Stimulated activated CD4-positive, alpha-beta T cell treated with anti-CD3 and anti-CD28 coated beads, Interleukin-4, amount 100 ng/mL, for 1 hour (primary cell): ENCODE measurements at places on chromosomes 1 and 21.

GRCh38 chr1:173332026-173332425 is 124.9 kb upstream of the TNFSF4 start:
- no peak for DNase-seq

DNA sequence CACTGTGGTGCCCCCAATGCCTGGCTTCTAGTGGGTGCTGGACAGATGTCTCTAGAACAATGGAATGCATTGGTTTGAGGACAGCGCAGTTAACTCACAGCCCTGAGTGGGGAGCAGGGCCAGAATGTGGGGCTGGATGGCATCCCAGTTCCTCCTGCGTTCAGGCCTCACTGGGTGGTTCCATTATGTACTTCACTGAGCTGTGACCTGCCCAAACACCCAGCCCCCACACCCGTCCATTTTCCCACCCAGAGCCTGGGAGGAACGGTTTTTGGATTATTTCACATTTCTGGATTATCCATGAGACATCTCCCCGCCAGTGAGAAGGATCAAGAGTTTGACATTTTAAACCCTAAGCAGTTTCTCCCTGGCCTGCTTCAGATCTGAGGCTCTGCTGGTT is 55.3 kb upstream of the WASF2 start:
- DNase-seq, result no peak

- DNase-seq, result no peak
Measured at GRCh38 chr1:232445361-232446106, 184.4 kb downstream of the SIPA1L2 start.

DNA sequence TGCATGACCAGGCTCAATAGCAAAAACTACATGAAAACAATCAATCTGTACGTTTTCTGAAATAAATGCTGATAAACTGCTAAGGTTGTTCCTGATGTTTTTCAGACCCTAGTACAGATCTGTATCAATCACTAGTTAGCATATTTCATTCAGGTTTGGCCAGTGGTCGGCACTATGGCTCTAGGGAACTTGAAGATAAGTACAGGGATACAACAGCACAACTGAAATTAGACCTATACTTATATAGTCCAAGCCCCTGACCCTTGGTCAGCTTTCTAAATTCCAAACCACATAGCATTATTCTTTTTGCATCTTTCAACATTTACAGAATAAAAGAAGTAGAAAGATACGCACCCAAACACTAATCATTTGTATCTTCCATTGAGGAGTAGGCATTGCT is 142.7 kb downstream of the PLPPR4 start:
- no peak for DNase-seq

DNA sequence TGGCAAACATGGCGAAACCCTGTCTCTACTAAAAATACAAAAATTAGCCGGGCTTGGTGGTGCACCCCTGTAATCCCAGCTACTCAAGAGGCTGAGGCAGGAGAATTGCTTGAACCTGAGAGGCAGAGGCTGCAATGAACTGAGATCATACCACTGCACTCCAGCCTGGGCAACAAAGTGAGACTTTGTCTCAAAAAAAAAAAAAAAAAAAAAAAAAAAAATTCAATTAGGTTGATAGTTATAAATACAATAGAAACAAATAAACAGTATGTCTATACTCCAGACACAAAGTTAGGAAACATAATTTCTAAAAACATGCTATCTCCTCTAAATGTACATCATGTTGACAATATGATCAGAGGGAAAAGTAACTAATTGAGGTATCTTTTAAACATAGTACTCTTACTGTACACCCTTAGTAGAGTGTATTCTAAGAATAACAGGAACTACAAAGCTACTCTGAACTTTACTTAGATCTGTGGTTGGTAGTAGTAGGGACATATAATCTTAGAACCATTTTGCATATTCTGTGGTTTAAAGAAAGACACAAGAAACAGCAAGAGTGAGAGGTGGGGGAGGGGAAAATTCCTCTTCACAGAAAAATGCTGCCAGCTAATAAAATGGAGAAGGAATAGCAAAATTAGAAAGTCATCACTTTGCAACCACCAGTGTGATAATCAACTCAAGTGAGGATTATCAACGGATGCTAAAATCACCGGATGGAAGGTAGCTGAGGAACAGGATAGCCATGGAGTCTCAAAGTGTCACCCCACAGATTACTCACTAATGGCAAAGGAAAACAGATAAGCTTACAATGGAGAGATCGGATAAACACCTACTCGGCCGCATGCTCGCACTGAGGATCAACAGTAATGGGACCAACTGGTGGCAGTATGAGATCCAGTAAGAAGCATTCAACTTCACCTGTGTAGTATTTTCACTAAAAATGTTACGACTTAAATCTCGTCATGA is 35.0 kb downstream of the MTOR start:
- no peak for DNase-seq

DNA sequence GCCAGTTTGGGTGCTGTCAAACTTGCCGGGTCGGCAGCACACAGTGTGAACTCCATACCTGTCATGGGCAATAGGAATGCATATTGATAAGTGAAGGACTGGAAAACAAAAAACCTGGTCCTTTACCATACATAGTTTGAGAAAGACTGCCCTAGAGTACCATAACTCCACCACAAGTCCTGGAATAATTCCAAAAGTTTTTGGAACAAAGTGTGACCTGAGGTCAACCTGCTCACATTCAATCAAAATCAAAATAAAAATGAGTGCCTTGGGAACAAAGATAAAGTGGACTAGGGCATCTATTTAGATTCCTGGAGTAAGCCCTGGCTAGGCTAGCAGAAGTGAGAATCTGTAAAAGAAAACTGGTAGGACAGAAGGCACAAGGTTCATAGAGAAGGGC is 7.6 kb downstream of the PEX19 start:
- no peak for DNase-seq

DNA sequence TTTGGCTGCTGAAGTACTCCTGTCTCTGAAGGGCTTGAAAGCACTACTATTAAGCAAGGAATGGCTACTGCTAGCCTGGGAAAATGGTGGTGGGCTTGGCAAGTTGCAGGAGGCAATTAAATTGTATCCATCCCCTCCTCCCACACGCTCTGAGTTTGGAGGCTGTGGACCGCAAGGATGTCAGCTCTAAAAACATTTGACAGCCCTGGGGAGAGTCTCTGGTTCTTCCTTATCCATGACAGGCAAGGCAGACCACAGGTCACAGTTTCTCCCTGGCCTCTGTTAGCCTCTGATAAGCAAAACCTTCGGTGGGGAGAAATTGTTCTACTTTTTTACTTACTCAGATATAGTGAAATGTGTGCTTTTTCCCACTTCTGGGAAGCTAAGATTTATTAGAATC is 46.6 kb downstream of the S1PR1 start:
- DNase-seq, result no peak

DNA sequence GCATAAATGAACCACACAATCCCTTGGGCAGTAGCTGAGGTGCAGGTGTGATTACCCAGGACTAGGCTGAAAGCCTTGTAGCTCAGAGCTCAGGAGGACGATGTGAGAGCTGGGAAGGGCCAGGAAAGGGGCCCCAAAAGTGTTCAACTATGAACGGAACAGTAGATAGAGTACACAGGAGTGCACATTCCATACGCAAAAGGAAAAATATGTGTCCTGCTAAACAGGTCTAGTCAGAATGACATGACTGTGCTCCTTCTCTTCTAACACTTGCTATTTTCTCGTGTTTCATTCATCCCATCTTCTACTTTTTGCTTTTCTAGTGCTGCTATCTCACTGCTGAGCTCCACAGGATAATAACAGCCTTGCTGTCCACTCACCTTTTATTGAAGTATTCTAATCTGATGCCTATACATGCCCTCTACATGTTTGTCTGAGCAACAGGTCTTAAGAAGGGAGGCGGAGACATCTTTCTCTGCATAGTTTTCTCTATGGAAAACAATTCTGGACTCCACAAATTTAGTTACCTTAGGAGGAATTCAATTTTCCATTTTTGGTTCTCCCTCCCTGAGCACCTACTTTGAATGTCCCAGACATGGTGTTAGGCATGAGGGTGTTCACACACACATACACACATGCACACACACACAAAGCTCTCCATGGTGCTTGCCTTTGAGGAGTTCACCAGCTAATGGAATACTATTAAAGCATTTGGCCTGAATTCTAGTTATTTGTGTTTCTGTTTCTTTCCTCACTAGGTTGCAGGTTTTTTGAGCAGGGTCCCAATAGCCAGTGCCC is 3.4 kb downstream of the S100A10 start:
- DNase-seq, result no peak

DNA sequence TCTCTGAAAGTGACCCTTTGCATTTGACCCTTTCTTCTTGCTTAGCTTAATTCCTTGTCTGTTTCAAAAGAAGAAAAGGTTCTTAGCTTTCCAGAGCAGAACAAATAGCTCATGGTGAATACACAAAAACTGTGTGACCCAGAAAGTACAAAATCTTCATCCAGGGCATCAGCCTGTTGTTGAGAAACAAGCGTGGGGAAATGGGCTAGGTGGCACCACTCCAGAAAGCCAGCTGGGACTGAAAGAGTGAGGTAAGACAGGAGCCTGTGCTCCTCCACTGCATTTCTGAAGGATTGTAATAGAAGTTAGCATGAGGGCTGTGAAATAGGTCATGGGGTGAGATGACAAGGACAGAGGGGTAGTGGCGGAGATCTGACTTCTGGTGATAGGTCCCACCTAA is 45.8 kb downstream of the CYP2J2 start:
- no peak for DNase-seq

GRCh38 chr1:81237473-81238089 is 563.2 kb upstream of the ADGRL2 start:
- DNase-seq, result no peak

DNA sequence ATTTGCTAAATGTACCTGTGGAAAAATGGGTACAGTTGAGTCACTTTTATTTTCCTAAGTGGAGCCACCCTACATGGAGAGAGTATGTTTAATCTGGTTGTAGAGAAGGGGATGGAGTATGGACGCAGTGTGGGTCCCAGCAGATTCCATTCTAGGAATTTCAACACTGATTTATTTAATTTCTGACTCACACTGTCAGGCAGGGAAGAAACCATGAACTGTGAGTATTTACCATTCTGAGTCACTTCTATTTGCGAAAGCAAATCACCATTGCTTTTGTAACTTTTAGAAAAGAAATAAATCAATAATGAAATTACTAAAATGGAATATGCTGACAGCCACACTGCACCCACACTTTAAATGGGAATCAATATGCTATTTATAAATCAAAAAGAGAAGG is 339.0 kb downstream of the DSCAM start:
- DNase-seq, result no peak

GRCh38 chr1:94675373-94675772 is 133.8 kb upstream of the F3 start:
- no peak for DNase-seq

DNA sequence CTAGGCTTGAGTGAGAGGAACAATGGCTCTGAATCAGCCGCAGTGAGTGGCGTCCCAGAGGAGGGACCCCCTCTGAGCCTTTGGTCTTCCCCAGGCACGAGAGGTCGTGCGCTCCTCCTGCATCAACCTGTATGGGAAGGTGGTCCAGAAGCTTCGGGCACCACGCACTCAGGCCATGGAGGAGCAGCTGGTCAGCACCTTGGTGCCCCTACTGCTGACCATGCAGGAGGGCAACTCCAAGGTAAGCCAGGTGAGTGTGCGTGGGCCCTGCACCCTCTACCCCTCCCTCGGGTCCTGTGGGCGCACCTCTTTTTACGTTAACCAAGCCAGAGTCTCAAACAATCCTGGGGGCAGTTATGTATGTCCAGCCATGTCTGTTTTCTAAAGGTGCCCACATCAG is 13.7 kb upstream of the TTC4 start:
- DNase-seq, result no peak

DNA sequence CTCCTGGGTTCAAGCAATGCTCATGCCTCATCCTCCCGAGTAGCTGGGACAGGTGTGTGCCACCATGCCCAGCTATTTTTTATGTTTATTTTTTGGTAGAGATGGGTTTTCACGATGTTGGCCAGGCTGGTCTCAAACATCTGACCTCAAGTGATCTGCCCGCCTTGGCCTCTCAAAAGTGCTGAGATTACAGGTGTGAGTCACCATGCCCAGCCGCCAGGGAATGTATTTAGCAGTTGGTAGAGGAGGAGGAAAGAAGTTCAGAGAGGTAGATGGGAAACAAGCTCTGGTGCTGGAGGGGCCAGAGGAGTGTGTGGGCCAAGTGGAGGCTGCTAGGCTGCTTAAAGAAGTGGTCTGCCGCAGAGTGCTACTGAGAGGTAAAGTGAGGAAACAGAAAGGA is 6.0 kb downstream of the DOP1B start:
- no peak for DNase-seq

DNA sequence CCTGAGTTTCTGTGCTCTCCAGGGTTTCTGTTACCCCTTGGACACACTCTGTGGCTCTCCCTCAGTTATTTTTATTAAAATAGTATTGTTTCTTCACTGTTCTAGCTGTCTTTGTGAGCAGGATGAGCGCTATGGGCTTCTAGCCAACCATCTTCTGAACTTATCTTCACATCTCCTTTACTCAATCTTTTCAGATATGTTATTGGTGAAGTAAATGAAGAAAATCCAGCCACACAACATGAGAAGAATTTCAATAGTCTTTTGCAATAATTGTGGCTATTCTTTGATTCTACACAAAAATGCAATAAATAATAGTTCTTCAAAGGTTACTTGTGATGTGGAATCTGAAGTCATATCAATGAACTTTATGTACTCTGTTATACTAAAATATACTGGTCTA is 80.3 kb upstream of the CAMK1G start:
- DNase-seq, result no peak

- DNase-seq, result no peak
Measured at GRCh38 chr21:41874611-41875010, 4.5 kb downstream of the PRDM15 start.

GRCh38 chr1:98368995-98369394 is 292.5 kb upstream of the SNX7 start:
- DNase-seq, result no peak

DNA sequence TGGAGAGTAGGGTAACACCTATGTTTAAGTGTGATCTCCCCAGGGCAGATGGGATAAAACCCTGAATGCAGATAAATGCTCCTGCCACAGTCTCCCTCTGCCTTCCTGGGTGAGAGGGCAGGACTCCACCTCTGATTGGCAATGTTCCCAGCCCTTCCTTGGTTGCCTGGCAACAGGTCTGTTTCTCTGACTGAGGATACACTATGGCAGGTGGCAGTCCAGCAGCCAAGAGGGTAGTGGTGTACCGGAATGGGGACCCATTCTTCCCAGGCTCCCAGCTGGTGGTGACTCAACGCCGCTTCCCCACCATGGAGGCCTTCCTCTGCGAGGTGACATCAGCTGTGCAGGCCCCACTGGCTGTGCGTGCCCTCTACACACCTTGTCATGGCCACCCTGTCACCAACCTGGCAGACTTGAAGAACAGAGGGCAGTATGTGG is at the start of gene DCDC2B:
Gene DCDC2B, plus strand, starts transcription at position 199 of the 438 bp plus-strand sequence. Its CDS starts 5 bp downstream, at position 204.
- no peak for DNase-seq

- no peak for DNase-seq
Measured at GRCh38 chr1:1264868-1265272, 8.8 kb downstream of the UBE2J2 start.

- no peak for DNase-seq
Measured at GRCh38 chr1:66733348-66734017, 18.8 kb upstream of the DYNLT5 start.

- no peak for DNase-seq
Measured at GRCh38 chr1:160500321-160500990, 22.6 kb downstream of the SLAMF6 start.

DNA sequence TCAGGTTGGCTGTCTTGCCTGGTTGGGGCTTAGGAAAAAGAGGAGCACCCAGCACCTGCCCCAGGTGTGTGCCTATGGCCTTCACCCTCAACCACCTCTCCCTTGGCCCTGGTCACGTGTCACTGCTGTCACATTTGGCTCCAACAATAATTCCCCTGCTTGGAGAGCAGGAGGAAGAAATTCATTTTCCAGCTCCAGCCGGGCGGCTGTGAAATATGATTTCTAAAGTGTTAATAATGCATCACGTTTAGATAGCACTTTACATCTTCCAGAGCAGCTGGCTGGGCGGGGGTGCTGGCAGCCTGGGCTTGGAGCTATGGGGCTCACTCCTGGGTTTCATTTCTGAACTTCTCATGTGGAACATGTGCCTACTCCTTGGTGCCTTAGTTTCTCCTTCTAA is 63.1 kb downstream of the KIRREL1 start:
- no peak for DNase-seq
